ENCODE measurements at places on chromosomes 6 and 20.

DNA sequence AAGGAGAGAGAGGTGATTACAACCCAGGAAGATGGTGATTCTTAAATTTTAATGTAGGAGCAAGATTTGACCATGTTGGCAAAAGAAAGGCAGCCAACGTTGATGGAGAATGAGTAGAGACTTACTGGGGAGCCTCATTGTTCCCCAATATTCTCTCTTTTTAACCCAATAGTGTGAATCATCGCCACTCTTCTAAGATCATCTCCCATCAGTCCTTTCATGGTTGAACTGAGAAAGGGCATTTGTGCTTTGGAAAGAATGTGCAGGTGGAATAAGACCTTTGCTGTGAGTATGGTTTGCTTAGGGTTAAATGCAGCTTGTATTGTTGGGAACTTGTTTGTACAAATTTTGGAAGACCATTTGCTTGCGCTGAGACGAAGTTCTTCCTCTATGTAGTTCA, 231.0 kb downstream of the TBXT start:
- DNase-seq, result no peak

DNA sequence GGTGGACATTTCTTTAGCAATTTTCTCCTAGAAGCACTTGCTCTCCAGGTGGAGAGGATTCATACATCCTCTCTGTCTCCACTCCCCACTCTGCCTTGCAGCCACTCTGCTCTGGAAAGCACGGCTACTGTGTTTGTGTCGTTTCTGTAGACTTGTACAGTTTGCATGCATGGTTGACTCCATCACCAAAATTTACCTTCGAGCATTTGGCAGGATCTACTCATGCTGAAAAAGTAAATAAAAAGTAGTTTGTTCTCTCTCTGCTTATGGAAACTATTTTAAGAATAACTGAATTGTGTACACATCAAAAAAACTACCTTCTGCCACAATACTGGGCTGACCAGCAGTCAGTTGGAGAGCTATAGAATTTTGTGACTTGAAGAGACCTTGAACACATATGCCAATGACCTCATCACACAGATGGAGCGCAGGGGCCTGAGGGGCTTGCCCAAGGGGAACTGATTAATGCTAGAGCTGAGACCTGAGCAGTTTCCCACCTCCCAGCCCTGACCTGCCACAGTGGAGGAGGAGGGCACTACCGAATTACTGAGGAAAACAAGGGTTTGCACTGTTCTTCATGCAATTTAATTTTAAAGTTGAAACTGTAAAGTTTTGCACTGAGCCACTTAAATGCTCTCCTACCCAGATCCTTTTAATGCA, 33.7 kb upstream of the FOXQ1 start:
- DNase-seq, result no peak

DNA sequence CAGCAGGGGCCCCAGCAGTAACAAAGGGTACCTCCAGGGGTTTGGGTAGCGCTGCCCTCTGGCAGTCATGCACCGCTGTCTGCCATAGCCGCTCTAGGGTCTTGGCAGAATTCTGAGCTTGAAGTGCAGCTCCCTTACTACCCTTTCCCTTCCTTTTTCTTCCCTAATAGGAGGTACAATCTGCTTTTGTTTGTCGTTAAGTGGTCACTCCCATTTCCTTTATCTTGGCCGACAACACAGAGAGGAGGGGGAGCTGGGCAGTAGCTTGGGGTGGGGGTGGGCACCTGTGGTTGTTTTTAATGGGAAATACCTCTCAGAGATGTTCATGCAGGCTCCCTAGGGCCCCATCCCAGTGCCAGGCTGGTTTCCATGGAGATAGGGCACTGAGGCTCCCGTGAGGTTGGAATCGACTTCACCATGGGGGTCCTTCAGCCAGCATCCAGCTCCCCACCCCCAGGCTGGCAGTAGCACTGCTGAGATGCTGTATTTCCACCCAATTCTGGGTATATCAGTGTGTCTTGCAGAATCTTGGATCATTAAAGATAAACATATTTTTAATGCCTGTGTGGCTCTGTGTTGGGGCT, 18.6 kb downstream of the CCDC167 start:
- DNase-seq, result no peak

DNA sequence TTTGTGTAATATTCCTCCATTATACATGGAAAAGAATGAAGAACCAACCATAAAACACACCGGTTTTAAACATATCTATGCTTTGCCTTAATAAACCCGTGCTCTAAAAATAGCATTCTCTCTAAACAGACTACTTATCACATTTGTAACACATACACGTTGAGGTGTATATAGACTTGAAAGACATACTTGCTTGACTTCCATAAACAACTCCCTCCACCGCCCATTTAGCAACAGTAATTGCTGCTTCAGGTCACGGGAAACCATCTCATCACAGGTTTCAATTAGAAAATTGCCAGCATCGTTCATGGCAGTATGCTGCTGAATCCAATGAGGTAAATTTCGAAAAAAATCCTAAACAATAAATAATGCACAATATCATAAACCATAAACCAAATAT, 174.0 kb downstream of the SYNE1 start:
- DNase-seq, result no peak

DNA sequence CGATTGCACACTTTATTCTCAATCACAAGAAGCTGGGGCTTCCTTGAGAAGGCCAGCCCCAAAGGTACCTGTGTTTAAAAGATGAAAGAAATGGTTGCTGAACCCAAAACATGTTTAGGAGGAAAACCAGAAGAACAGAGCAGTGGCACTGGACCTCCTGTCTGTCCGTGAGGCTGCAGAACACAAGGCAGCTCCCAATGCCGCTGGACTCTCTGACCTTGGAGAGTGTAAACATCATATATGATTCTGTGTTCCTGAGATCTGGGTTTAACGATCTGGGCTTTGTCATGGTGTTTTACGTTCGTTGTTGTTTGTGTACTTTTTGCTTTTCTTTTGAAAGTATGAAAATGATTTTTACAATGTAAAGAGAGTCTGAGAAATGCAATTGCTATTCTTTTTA, 106.1 kb downstream of the SLC22A3 start:
- DNase-seq, result no peak

DNA sequence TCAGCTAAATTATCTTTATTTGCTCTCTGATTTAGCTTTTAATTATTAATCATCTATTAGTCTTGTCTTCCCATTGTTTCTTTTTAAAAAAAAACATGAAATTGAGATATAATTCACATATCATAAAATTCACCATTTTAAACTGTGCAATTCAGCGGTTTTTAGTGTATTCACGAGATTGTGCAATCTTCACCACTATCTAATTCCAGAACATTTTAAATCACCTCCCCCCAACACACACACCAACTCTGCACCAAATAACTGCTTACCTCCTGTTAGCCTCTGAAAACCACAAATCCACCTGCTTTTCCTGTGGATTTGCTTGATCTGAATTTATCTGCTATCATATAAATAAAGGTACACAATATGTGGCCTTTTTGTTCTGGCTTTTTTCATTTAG, 8.8 kb upstream of the ABRACL start:
- DNase-seq, result no peak

DNA sequence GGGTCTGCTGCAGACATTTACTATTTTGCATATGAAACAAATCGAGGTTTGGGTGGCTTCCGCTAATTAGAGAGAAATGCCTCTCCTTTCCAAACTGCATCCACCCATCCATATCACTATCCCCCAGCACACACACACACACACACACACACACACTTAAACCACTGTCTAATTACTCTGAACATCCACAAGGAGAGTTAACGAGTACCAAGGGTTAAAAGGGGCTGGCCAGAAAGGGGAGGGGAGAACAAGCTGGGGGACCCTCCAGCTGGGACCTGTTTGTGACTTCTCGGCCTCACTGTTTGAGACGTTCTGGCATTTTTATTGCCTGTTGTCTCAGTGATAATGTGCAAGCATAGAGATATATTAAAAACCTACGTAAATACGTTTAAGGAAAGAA, 261.2 kb downstream of the FOXC1 start:
- DNase-seq, result no peak

DNA sequence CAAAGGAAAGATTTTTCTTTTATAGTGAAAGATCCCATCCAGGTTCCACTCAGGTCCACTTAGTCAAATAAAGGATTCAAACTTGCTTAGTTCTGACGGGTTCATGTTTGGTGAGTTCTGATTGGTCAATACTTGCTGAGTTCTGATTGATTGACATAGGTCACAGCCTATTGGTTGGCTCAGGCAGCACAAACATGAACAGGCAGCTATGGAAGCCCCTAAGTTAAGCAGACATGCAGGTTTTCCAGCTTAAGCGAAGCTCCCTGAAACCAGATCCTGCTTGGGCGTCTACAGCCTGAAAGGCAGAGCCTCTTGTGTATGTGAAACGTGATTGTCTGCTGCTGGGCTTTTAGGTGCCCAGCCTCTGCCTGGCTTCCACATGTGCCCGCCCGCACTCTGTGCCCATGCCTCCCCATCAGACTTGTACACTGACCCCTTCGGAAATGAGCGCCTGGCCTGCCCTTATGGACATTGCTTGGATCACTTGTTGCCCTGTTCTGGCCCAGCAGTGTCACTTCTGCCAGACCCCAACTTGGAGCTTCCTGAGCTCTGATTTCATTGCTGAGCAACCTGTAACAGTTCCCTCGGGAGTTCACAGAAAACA, 45.4 kb upstream of the ECI2 start:
- DNase-seq, result no peak

- no peak for DNase-seq
Measured at GRCh38 chr6:129191235-129191634, 308.3 kb downstream of the LAMA2 start.

DNA sequence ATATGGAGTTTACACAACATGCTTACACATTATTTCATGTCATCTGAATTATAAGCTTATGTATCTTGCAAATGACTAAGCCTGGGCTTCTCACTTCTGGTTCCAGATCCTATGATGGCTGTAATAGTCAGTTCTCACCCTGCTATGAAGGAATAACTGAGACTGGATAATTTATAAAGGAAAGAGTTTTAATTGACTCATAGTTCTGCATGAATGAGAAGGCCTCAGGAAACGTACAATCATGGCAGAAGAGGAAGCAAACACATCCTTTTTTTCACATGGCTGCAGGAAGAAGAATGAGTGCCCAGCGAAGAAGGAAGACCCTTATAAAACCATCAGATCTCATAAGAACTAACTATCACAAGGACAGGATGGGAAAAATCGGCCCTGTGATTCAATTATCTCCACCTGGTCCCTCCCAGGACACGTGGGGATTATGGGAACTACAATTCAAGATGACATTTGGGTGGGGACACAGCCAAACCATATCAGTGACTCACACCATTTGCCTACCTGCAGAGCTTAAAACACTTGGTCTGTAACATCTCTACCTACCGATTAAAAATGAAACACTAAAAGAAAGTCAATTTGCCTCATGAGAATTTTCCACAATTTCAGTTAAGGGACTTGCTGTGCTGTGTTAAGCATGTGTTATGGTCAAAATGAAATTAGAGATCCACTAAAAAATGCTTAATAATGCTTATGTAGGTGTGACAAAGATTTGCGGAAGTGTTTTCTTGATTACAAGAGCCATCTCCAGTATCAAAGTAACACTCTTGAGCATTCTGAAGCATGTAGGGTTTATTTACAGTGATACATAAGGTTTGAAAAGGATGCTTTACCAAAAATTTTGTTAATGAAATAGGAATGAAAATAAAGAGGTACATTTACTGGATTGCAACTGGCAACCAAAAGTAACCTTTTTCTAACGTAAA, 2.2 kb upstream of the RWDD1 start:
- no peak for DNase-seq

Data from heart right ventricle (tissue), 16 donors.